Stimulated activated CD4-positive, alpha-beta T cell treated with anti-CD3 and anti-CD28 coated beads, Interleukin-12 subunit alpha, Interleukin-12 subunit beta, amount 100 ng/mL, for 24 hours (primary cell): ENCODE measurements at places on chromosomes 11 and 22.

- no peak for DNase-seq
Measured at GRCh38 chr11:128502726-128503125, 84.6 kb downstream of the ETS1 start.

GRCh38 chr11:9861860-9862725 lies 198.2 kb downstream of the SWAP70 start:
- DNase-seq: no peak

- no peak for DNase-seq
Measured at GRCh38 chr11:126173257-126173656, 38.2 kb downstream of the RPUSD4 start.

DNA sequence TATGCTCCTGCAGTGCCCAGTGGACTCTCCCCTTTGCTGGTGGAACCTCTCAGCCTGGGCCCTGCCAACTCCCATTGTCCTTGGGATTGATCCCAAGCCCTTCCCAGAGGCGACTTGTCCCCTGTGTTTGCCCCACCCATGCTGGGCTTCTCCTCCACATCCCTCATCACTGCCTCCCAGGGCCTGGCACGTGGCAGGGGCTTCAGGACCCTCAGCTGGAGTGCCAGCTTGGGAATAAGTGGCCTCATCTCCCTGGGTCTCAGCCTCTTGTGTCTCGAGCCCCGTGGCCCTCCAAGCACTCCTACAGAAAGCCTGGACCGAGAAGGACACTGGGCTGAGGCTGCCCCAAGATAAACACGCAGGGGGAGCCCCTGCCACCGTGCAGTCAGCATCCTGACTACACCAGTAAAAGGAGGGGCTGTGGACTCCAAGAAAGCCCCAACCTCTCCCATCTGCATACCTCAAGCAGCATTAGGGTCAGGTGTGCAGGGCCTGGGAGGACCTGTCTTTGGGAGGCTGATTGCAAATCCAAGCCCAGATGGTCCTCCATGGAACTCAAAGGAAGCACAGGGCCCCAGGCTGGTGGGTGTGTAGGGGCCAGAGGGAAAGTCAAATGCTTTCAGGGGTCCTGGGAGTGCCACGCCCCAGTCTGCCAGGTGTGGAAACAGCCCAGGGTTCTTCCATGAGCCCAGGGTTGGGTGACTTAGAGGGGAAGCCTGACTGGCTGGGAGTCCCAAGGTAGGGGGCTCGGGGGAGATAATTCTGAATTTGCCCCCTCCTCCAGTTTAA lies 9.5 kb upstream of the GNAZ start:
- no peak for DNase-seq

GRCh38 chr11:76892306-76892705 lies 31.6 kb downstream of the ACER3 start:
- DNase-seq: no peak

- no peak for DNase-seq
Measured at GRCh38 chr11:46560300-46560991, 33.4 kb downstream of the AMBRA1 start.

DNA sequence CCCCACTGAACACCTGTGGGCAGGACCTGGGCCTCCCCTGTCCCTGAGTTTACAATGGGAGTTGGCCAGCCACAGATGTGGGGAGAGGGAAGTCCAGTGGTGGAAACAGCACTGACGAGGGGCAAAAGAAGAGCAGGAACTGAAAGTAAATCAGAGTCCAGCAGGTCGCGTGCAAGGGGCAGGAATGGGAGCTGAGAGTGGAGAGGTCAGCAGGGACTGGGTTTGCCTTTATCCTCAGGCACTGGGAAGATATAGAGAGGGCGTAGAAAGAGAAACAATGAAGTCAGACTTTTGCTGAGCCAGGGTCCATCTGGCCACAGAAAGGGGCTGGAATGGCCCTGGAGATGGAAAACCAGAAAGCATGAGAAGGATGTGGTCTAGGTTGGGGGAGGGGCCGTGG lies 8.5 kb downstream of the P2RY6 start:
- no peak for DNase-seq

DNA sequence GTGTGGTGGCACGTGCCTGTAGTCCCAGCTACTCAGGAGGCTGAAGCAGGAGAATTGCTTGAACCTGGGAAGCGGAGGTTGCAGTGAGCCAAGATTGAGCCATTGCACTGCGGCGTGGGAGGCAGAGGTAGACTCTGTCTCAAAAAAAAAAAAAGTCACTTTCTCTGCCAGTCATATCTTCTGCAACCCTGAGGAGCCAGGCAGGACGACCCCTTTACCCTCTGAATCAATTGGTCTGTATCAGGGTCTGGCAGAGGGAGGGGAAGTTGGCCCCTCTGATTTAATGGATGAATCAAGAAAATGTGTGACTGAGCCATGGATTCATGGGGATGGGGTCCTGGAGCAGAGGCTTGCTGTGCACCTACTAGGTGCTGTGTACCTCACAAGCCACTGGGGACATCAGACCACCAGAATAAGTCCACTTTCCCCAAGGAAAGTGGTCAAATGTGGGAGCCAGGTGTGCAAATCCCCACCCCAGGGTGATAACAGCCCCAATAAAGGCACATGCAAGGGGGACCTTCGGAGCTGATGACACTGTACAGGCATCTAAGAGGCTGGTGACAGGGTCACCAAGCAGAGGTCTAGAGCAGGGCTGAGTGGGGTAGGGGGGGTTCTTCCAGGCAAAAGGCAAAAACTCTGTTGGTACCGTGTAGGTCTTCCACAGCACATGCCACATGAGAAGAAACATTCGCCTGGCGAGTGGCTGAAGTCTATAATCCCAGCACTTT lies 29.0 kb downstream of the TXN2 start:
- DNase-seq: no peak

DNA sequence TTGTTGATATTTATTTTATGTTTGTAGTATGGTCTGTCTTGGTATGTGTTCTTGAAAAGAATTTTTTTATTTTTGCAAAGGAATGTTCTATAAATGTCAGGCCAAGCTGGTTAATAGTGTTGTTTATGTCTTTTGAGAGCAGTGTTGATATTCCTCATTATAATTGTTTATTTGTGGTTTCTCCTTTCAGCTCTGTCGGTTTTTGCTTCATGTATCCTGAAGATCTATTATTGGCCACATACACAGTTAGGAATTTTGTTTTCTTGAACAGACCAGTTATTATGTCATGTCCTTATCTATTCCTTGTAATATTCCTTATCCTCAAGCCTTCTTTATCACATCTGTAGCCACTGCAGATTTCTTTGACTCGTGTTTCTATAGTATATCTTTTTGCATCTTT lies 56.5 kb downstream of the PDHX start:
- DNase-seq: no peak

- DNase-seq: peak; percentile 47
Measured at GRCh38 chr22:25076336-25076735, 123.3 kb upstream of the CRYBB3 start.

DNA sequence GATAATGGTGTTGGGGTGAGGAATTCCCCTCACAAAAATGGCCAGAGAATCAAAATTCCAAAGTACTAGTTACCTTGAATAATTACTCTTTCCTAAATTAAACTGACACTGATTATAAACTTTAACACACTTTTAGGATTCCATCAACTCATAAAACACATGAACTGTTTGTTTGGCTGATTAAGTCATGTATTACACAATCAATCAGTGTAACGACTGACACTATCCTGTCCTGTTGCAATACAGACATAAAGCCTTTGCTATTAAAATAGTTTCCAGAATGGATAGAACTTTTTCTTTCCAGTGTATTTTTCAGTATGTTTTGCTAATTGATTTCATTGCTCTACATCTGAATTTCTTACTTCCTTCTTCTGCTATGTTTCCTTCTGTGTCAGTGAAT lies 1709.4 kb upstream of the RAG2 start:
- no peak for DNase-seq
